Aorta (tissue), 5 donors: ENCODE measurements at places on chromosomes 4 and X. TPM values are rescaled to one million over a fixed set of nuclear protein-coding genes. Genes with fewer than 3 reads are reported as not detected.

Gene REPS2
- 7.9 TPM for total RNA-seq

Gene HMGN5
- total RNA-seq = 8.3 TPM

Gene HPGD
- total RNA-seq = 9.7 TPM

Gene UGT2B15
- total RNA-seq = not detected

Gene DDX60
- 19.1 TPM for total RNA-seq

DNA sequence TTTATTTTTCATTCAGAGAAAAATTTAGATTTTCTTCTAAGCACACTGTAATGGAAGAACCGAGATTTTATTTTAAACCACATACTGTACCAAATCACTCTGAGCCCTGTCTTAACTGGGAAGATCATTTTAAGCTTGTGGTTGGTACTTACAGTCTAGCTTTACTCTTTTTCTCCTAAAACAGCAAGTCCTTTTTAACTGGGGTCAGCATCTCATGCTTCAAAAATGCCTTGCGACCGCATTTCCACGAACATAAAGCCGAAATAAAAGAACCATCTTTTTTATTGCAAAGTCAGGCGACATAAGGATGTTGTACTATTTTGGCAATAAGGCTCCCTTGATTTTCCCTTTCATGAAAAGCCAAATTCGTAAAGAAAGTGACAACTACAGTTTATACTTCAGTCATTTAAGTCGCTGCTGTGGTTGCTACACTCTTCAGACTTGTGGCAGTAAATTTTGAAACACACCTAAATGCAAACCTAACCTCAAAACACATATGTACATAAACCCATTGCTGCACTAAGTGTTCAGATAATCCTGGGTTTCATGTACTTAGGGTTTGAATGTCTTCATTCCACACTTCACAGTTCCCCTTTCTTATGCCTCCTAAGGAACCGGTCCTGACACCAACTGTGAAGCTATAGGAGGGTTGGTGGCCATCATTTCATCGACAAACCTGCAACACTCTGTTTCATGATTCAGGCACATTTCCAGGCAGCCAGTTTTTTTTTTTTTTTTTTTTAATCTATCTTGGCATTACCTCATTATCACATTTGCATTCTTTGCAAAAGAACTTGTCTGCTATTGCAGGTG is 3.0 kb downstream of the STOX2 start:
- no peak overlapping the region for H3K4me3 ChIP-seq
- no peaks in the 10 kb centered on the region for H3K36me3 ChIP-seq
- no peak overlapping the region for H3K27ac ChIP-seq
- no peaks in the 10 kb centered on the region for H3K4me1 ChIP-seq

DNA sequence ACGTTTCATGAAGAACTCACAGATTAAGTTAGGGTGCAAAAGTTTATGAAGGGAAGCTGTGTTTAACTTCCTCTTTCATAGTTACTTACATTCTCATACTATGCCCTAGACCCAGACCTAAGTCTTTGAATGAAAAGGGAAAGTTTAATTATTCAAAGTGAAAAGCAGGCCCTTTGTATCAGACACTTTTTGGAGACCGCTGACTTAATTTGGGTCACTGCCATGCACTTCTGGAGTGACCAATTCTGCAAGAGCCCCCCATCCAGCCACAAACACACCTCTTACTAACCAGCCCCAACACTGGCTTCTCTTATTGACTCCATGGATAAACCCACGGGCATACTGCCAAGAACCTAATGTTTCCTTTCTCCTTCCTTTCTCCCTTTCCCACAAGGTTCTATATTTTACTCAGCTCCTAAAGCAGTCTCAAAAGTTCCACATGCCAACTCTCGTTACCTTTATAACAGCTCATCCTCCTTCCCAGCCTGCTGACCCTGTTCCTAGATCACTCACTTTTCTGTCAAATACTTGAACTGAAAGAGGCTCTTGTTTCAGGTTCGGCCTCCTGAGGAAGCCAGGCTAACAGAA is 34.5 kb downstream of the ABCE1 start:
- H3K27ac ChIP-seq = no peak overlapping the region
- peaks cover 2% of the 10 kb centered on the region for H3K36me3 ChIP-seq
- DNase-seq = no peak
- no peak overlapping the region for H3K4me3 ChIP-seq

DNA sequence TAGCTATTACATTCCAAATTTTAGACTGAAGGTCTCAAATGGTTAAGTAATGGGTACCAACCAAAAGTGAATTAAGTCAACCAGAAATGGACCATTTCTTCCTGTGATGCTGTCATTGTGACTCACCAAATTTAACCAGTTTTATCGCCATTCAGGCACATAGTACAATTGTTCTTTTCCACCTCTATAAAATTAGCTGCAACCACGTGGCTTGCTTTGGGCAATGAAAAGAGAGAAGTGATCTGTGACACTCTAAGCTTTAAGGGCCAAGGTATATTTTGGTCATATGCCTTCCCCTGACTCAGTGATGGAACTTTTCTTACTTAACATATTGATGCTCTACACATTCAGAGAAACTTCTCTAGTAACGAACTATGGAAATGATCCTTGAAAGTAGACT is 20.3 kb upstream of the PHF8 start:
- no peak overlapping the region for H3K4me3 ChIP-seq
- no peaks in the 10 kb centered on the region for H3K4me1 ChIP-seq
- no peaks in the 10 kb centered on the region for H3K27me3 ChIP-seq
- H3K36me3 ChIP-seq = no peaks in the 10 kb centered on the region

DNA sequence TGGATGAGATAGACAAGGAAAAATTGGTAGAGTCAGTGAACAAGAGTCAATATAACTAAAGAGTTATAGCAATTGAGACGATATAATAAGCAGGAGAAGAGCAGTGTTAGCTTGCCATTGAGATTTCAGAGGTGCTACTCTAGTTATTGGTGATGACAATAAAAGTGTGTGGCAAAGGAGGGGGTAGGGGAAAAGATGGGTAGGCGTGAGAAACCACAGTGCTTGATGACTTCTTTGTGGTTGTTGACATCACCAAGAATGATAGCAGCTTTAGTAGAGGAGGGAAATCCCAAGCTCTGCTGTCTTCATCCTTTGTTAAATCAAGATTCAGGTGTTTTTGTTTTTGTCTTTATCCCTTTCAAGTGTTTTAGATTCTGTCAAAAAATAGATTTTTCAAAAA is 179.9 kb upstream of the PPP3CA start:
- no peaks in the 10 kb centered on the region for H3K4me1 ChIP-seq
- H3K27me3 ChIP-seq = no peaks in the 10 kb centered on the region
- H3K4me3 ChIP-seq = no peak overlapping the region
- no peaks in the 10 kb centered on the region for H3K36me3 ChIP-seq
- DNase-seq = no peak

- H3K27ac ChIP-seq = no peak overlapping the region
- H3K27me3 ChIP-seq = no peaks in the 10 kb centered on the region
- no peaks in the 10 kb centered on the region for H3K36me3 ChIP-seq
- no peak overlapping the region for H3K4me3 ChIP-seq
- no peaks in the 10 kb centered on the region for H3K4me1 ChIP-seq
Measured at GRCh38 chrX:38959736-38960135, 158.5 kb downstream of the MID1IP1 start.

DNA sequence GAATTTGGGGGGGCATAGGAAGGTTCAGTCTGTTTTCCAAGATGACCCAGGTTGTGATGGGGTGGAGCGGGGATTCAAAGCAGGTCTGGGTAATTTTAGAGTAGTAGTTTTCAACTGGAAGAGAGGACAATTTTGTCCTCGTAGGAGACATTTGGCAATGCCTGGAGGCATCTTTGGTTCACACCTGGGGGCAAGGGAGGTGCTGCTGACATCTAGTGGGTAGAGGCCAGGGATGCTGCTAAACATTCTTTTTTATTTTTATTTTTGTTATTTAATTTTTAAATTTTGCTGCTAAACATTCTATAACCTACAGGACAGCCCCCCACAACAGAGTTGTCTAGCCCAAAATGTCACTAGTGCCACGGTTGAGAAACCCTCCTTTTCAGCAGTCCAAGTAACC is 1.9 kb downstream of the RAB9A start:
- H3K36me3 ChIP-seq = no peaks in the 10 kb centered on the region
- H3K4me3 ChIP-seq = peak overlapping the region; percentile 83
- no peak overlapping the region for H3K27ac ChIP-seq
- peaks cover 6% of the 10 kb centered on the region for H3K4me1 ChIP-seq

GRCh38 chr4:48670587-48670986 is 109.5 kb downstream of the FRYL start:
- no peaks in the 10 kb centered on the region for H3K36me3 ChIP-seq
- H3K27me3 ChIP-seq = no peaks in the 10 kb centered on the region
- H3K4me3 ChIP-seq = no peak overlapping the region
- H3K27ac ChIP-seq = no peak overlapping the region
- peaks cover 10% of the 10 kb centered on the region for H3K4me1 ChIP-seq

DNA sequence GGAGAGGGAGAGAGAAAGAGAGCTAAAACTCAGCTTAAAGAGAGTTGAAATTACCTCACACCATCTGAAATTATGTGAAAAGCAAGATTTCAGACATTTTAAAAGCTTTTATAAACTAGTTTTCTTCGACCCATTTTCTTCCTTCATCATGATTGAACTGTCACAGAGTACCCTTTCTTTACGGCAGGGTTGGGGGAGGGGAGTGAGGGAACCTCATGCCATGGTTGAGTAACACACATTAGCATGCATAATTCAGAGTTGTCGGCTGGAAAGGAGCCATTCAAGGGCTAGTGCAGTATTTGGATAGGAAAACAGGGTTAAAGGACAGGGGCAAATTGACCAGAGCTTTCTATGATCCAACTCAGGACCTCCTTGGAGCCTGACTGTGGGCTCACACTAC is 46.2 kb downstream of the PCDH19 start:
- no peak for DNase-seq
- H3K27ac ChIP-seq = no peak overlapping the region
- peaks cover 1% of the 10 kb centered on the region for H3K4me1 ChIP-seq
- H3K27me3 ChIP-seq = no peaks in the 10 kb centered on the region
- no peaks in the 10 kb centered on the region for H3K36me3 ChIP-seq
- no peak overlapping the region for H3K4me3 ChIP-seq

- no peaks in the 10 kb centered on the region for H3K27me3 ChIP-seq
- H3K4me3 ChIP-seq = no peak overlapping the region
- H3K4me1 ChIP-seq = no peaks in the 10 kb centered on the region
- no peaks in the 10 kb centered on the region for H3K36me3 ChIP-seq
- H3K27ac ChIP-seq = no peak overlapping the region
- DNase-seq = no peak
Measured at GRCh38 chrX:8639949-8640475, 91.9 kb downstream of the ANOS1 start.

DNA sequence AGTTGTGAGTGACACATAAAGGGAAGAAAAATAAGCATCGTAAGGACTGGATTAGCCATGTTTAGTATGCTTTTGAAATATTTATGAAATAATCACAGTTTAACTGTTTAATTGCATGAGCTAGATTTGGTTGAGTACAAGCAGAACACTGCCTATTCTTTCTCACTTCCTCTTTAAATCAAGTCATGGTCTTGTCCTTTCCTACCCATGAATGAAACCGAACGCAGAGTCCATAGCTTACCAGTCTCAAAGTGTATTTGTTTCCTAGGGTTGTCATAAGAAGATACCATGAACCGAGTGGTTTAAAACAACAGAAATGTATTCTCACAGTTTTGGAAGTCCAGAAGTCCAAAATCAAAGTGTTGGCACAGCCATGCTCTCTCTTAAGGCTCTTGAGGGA is 684.0 kb upstream of the MAGEB2 start:
- H3K27ac ChIP-seq = no peak overlapping the region
- no peaks in the 10 kb centered on the region for H3K4me1 ChIP-seq
- H3K4me3 ChIP-seq = no peak overlapping the region
- no peak for DNase-seq
